ENCODE measurements at places on chromosomes 2 and 18.

- H3K36me3 ChIP-seq = peaks cover 27% of the 10 kb centered on the region
- H3K4me1 ChIP-seq = no peaks in the 10 kb centered on the region
- no peaks in the 10 kb centered on the region for H3K27me3 ChIP-seq
- H3K4me3 ChIP-seq = no peak overlapping the region
Observed at GRCh38 chr2:239372835-239373234, 28.0 kb downstream of the HDAC4 start.

DNA sequence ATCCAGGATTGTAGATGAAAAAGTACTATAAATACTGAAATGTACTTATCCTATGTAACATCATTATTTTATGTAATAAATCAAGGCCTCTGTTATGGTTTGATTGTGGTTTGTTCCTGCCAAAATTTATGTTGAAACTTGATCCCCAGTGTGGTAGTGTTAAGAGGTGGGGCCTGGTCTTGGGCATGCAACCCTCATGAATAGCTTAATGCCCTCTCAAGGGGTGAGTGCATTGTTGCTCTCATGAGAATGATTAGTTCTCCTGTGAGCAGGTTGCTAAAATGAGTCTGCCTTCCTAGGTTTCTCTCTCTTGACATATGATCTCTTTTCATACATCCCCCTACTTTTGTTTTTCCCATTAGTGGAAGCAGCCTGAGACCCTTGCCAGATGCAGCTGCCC, 915.4 kb downstream of the TSN start:
- H3K4me3 ChIP-seq = no peak overlapping the region
- no peaks in the 10 kb centered on the region for H3K27me3 ChIP-seq
- DNase-seq = no peak
- no peak overlapping the region for H3K27ac ChIP-seq
- H3K4me1 ChIP-seq = no peaks in the 10 kb centered on the region

DNA sequence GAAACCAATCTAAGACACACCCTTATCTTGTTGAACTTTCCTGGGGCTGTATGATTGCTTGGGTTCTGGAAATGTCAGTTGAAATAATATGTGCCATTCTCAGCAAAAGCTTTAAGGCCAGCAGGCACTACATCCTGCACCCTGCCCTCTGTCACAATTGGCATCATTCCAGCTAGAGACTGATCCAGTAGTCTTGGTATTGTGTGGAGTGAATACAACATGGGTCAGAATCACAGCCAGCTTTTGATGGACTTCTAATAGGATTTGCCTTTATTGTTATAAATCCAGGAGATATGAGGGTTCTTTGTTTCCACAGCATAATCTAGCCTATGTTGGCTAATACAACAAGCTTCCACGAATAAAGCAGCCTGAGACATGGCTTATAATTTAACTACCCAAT, 617.0 kb upstream of the CDH2 start:
- H3K27ac ChIP-seq = no peak overlapping the region
- no peak for DNase-seq
- H3K27me3 ChIP-seq = no peaks in the 10 kb centered on the region
- H3K4me3 ChIP-seq = no peak overlapping the region
- H3K4me1 ChIP-seq = no peaks in the 10 kb centered on the region
- no peaks in the 10 kb centered on the region for H3K36me3 ChIP-seq

GRCh38 chr2:152875701-152876695, 157.6 kb downstream of the ARL6IP6 start:
- no peaks in the 10 kb centered on the region for H3K36me3 ChIP-seq
- no peaks in the 10 kb centered on the region for H3K4me1 ChIP-seq

DNA sequence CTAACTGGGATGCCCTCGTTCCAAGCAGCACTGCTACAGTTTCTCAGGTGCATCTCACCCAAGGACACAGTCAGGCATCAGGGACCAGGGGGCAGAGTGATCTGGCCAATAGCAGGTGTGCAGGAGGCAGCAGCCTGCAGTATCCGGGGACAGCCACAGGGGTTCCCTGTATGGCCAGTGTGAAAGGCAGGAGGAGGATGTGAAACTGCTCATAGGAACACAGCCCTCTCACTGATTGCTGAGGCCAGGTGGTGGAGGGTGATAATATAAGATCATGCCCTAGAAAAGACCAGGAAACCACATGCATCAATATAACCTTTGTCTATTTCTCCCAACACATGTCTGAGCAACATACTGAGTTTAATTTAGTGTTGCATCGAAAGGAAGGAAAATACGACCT, 112.7 kb upstream of the TACR1 start:
- H3K27me3 ChIP-seq = no peaks in the 10 kb centered on the region
- no peak overlapping the region for H3K4me3 ChIP-seq
- no peak for DNase-seq
- H3K27ac ChIP-seq = no peak overlapping the region

DNA sequence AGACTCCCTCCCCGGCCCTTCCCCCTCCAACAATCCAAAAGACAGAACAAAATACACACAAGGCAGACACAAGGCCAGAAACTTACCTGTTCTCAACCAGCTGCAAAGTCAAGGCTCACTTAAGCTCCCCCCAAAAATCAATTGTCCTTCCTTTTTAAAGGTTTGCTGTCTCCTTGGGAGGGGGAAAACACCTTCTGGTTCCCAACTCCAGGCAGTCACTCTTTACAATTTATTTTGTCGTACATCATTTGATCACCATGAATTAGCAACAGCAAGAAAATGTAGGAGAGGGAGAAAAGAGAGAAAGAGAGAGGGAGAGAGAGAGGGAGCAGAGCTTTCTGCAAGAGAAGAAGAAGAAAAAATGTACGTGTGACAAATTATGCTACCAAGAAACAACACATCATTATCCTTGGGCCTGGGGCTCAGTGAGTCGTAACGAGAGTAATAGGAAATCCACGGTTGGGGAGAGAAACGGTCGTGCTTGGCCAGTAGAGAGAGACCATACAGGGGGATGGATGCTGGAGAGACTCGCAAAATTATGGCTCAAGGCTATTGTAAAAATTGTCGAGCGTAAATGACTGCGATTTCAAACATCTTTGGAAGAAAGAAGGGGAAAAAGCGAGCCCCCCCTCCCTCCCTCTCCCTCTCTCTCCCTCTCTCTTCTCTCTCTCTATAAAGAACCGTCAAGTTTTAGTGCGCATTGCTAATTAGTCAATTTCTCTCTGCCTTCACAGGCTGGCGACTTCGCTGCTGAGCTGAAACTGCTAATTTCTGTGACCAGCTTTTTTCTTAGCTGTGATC, at the start of gene KLHL14:
Gene KLHL14, minus strand, starts transcription at position 443 of the 801 bp plus-strand sequence. CDS start 2,432 bp downstream, outside the sequence.
- H3K27ac ChIP-seq = no peak within 1 kb of the TSS
- H3K4me1 ChIP-seq = peaks cover 3% of the 10 kb centered on the region
- H3K4me3 ChIP-seq = peak within 1 kb of the TSS; percentile 11
- H3K36me3 ChIP-seq = no peaks in the 10 kb centered on the region

GRCh38 chr18:24443870-24444269, 16.6 kb upstream of the HRH4 start:
- no peaks in the 10 kb centered on the region for H3K4me1 ChIP-seq
- no peak overlapping the region for H3K4me3 ChIP-seq
- H3K27ac ChIP-seq = no peak overlapping the region

DNA sequence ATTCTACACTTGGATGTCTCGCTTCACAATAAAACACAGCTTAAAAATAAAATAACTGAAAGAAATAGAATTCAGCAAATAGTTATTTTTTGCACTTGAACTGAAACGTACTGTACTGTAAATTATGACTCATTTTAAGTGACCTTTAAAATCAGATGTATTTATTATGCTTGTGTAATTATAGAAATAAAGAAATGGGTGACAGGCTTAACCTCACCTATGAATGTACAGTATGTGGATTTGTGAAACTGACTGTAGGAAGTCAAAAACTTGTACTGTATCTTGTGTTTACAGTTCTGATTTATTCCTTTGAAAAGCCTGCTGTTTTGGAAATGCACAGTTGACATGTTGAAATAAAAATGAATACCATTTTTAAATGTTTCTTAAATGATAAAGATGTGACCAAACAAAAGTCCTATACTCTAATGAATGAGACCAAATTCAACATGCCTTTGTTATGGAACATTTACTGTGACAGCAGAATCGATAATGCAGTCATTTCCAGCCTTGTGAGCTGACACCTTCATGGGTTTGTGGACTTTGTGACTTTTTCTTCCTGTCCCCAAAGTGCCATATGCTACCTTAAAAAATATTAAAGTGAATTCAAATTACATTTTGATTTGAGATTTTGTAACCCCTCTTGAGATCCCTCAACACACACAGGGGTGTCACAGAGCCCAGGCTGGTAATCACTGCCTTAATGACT, 32.7 kb downstream of the NEMP2 start:
- peaks cover 25% of the 10 kb centered on the region for H3K36me3 ChIP-seq
- H3K27me3 ChIP-seq = no peaks in the 10 kb centered on the region
- H3K27ac ChIP-seq = no peak overlapping the region

- DNase-seq = no peak
- peaks cover 21% of the 10 kb centered on the region for H3K27me3 ChIP-seq
- H3K4me1 ChIP-seq = no peaks in the 10 kb centered on the region
- no peak overlapping the region for H3K4me3 ChIP-seq
- H3K36me3 ChIP-seq = no peaks in the 10 kb centered on the region
Observed at GRCh38 chr18:52334896-52335295, 5.1 kb upstream of the DCC start.

DNA sequence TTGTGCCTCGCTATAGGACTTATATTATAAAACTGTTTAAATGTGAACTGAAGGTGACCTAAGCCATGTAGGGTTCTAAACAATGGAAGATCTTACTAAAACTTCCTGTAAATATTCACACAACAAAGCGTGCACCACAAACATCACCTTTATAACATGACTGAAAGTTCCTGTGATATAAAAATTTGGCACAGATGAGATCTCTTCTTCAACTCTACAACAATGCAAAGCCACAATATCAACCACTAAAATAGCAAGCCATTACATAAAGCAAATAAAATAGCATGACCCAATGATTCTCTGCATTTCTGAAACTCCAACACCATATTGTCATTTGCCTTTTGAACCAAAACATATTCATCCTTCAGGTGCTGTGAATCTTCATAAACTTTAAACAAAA, 3.5 kb downstream of the YES1 start:
- H3K4me1 ChIP-seq = peaks cover 49% of the 10 kb centered on the region
- peak overlapping the region; percentile 25 for H3K27ac ChIP-seq
- no peak overlapping the region for H3K4me3 ChIP-seq
- peaks cover 91% of the 10 kb centered on the region for H3K27me3 ChIP-seq
- no peak for DNase-seq

GRCh38 chr2:172812158-172812744, 76.6 kb downstream of the RAPGEF4 start:
- no peaks in the 10 kb centered on the region for H3K4me1 ChIP-seq
- no peaks in the 10 kb centered on the region for H3K36me3 ChIP-seq
- no peak for DNase-seq
- no peak overlapping the region for H3K4me3 ChIP-seq
